ENCODE measurements at places on chromosomes 12 and 14.

DNA sequence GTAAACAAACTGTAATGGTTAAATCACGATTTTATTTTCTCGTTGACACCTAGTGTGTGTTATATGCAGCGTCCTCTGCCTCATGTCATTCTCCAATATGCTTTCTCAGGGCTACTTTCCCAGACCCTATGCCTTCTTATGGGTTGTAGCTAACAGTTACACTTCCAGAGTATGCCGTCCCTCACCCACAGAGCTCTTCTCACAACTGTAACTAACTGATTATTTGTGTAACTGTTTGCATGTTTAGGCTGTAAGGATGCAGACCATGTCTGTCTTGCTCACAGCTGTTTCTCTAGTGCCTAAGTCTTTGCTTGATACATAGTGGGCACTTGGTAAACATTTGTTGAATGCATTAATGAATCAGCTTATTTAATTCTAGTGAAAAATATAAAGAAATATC, 417.5 kb downstream of the ZFP36L1 start:
- DNase-seq, result no peak

DNA sequence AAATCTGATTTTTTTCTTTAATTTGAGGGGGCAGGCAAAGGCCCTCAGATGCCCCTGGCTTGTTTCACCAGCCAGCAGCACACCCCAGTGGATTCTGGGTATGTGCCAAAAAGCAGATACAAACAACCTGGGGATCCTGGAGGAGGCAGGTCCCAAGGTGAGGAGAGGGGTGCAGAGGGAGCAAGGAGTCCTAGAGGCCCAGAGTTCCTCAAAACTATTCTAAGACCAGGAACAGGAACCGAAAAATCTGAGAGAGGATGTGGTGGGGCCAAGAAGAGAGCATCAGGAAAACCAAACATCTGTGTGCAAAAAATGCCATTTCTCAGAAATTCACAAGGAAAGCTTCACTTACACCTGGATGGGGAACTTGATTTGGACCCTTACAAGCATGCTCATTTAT, 8.2 kb downstream of the KCNA5 start:
- DNase-seq, result no peak

- DNase-seq, result no peak
Measured at GRCh38 chr12:117836476-117836875, 132.3 kb downstream of the KSR2 start.

- no peak for DNase-seq
Measured at GRCh38 chr12:79775355-79776027, 84.7 kb upstream of the PAWR start.

GRCh38 chr12:113674996-113675395, 203.3 kb upstream of the LHX5 start:
- DNase-seq, result no peak
